NCI-H1105 treated with DMSO at 0.1 percent for 48 hours (cell line): ENCODE measurements at places on chromosomes 12 and 14.
A peak's percentile ranks its signal among the peaks of the same experiment; 100 is the strongest.

GRCh38 chr12:132638541-132639408 lies 20.2 kb downstream of the P2RX2 start:
- no peak for DNase-seq

DNA sequence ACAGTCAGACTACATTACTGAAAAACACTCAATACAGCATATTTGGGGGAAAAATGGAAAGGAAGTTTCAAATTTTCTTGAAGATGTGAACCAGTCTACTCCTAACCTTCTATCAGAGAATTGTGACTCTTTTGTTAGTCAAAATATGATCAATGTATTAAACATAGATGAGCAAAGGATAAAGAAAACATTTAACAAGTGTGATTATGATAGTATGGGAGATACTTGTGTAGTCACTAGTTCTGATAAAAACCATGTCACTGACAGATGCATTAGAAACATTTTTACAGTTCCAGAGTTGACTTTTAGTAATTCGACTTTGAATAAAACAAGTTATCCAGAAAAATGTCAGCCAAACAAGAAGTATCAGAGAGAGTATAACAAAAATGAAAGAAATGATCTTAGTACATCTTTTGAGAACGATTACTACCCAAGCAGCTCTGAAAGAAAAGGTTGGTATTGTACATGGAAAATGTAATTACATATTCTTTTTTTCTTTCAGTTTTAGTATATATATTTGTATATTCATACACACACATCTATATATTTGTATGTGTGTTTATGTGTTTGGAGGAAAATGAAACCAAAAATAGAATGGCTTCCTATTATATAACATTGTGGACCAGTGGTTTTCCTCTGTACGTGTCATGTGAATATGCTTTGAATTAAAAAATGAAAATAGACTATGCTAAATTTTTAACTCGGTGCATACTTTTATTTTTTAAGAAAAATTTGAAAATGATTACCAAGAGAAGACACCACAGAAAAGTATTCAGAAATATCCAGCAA lies 63.3 kb upstream of the ABCD2 start:
- no peak for DNase-seq

DNA sequence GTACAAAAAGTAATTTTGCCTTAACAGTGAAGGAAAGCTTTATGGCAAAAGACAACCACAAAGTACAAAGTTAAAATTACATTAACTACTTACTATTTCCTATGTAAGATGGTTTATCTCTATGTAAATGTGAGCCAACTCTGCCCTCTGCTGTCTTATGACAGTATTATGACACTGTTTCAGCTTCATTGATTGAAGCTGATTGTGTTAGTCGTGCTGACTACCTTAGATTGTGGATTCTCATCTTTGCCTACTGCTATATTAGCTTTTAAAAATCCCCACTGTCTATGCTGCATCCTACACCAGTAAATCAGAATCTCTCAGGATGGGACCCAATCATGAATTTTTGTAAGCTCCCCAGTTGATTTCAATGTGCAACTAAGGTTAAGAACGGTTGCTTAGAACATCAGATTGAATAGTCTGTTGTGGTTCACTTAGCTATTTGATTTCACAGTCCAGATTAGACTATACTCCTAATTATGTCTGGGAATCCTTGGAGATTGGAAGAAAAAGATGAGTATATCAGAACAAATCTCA lies 12.2 kb upstream of the SPTB start:
- peak; percentile 67 for DNase-seq

DNA sequence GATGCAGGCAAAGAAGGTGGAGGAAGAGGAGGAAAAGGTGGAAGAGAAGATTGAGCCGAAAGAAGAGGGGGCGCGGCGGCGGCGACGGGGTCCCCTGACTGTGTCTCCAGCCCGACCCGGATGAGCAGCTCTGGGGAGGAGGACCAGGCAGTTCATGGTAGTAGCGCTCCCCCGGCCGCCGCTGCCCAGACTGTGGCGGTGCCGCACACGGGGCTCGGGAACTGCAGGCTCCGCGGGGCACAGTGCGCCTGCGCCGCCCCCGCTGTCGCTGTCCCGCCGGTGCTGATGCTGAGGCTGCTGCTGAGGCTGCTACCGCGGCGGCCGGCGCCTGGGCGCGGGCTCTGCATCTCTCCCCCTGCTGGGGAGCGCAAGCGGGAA lies at the start of gene KCNH5:
TSS of gene KCNH5 (minus strand) at position 225 of the 378 bp plus-strand sequence. CDS start 272 bp downstream, outside the sequence.
- DNase-seq, result peak; percentile 83

- no peak for DNase-seq
These were observed 140.3 kb upstream of the FAR2 start for GRCh38 chr12:29008786-29009185.

DNA sequence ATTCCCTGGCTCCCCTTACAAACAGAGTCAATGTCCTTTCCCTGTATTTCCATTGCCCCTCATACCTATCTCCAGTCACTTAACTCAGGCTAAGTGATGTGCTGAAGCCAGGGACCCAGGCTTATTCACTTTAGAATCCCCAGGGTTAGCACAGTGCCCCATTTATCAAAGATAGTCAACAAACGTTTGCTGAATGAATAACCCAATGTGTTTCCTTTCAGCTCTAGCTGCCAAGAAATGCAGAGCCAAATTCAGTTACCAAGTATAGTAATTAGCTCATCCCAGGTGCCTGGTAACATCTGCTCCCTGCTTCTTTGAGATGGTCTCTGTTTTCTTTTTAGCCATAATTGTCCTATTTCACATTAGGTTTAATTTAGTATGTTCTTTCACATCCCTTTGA lies 189.5 kb downstream of the PHLDA1 start:
- DNase-seq, result peak; percentile 40

DNA sequence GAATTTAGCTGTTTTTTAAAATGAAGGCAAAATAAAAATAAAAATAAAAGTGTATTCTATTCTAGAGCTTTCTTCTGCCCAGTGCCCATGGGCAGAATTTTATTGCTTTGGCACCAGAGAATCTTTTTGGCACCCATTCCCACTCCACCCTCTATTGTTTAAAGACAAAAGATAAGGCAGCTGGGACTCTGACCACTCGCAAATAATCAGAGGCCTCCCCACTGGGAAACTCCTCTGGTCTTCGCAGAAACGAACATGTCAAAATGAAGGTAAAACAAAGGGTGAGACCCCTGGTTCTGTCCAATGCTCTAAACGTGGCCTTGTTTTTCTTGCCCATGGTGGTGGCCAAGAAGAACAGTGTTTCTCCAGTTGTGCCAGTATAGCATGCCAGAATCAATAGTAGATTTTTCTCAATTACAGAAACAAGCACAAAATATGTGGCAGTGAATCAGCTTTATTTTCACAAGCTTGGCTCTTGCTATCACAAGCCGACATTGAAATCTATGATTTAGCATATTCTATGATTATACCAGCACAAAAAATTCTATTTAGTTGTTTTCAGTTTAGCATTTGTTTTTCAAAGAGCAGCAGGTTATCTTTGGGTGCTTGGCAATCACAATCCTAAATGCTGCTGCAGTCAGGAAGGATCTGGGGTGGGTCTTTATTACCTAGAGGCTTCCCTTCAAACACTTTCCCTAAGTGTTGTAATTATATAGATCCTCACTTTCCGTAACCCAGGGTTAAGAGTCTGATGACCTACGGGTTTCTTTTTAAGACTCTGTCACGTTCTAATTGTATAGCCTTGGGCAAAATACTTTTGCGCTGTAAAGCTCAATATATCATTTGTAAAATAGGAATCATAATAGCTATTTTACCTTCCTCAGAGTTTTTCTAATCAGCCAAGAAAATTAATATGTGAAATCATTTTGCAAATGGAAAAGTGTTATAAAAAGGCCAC lies 50.5 kb downstream of the KITLG start:
- DNase-seq, result peak; percentile 59

DNA sequence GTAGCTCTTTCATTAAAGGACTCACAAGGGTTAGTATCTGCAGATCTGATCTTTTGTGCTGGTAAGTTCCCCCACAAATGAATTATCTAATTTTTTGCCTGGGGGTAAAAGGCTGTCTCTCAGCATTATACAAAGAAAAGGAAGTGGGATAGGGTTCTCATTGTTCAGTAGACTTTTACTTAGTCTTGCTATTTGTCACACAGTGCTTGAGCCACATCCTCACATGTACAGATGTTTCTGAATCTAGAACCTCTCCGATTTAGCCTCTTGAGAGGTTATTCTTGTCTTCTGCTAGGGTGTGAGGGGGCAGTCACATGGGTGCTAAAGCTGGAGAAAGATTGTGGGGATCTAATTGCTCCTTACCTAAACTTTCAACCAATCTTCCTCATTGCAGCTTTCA lies 93.0 kb downstream of the SLC41A2 start:
- DNase-seq, result no peak

GRCh38 chr12:116420227-116420880 lies 138.8 kb upstream of the MAP1LC3B2 start:
- peak; percentile 95 for DNase-seq

- DNase-seq, result peak; percentile 89
These were observed 336.4 kb upstream of the FBXO33 start for GRCh38 chr14:39768589-39768988.

- no peak for DNase-seq
These were observed 49.2 kb downstream of the TESPA1 start for GRCh38 chr12:54935235-54935951.

DNA sequence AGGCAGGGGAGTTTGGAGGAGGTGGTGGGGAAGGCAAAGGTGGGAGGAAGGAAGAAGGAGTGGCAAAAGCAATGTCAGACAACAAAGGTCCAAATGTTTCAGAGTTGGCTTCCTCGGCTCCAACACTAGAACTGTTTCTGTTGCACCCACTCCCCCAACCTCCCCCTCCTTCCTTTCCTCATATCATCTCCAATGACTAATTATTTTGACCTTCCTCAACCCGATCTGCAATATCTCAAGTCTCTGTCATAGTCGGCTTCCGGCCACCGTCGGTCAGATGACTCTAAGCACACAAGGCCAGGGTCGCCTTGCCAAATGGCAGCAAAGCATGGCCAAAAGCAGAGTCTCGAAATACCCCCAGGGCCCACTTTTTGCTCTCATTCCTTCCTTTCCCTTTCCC lies 637.0 kb upstream of the TBX3 start:
- DNase-seq, result no peak

- DNase-seq, result peak; percentile 73
These were observed 3.9 kb downstream of the BCL11B start for GRCh38 chr14:99267837-99268781.

- DNase-seq, result peak; percentile 82
These were observed 110.5 kb downstream of the ASCL4 start for GRCh38 chr12:107884769-107885694.

DNA sequence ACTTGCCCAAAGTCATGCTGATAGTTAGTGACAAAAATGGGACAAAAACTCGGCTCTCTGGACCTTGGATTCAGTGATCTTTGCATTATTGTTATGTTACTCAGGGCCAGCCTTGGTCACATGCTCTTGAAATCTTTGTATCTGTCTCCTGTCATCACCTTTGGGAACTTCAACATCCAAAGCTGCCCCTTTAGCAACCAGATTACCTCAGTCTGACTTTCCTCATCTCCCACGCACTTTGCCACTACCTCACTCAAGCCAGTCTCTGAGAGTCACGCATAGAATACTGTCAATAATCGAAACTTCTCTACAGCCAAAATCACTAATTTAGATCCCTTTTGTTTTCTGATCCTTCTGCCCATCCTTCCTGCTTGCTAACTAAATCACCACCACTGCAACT lies 90.8 kb upstream of the DAAM1 start:
- DNase-seq, result no peak

DNA sequence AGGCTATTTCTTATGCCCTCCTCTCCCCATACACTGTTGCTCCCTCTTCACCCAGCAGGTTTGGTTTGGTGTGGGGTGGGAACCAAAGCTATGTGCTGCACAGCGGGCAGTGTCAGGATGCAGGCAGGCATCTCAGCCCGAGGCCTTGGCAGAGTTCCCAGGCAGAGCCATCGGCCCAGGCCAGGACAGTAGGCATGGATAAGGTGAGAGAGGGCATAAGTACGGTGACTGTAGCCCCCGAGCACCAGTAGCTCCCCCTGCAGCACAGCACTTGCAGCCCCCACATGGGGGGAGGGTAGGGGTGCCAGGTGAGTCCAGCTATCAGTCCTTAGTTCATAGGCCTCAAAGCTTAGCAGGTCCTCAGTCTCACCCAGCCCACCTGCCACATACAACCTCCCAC lies 7.2 kb downstream of the KLHL33 start:
- DNase-seq, result no peak

DNA sequence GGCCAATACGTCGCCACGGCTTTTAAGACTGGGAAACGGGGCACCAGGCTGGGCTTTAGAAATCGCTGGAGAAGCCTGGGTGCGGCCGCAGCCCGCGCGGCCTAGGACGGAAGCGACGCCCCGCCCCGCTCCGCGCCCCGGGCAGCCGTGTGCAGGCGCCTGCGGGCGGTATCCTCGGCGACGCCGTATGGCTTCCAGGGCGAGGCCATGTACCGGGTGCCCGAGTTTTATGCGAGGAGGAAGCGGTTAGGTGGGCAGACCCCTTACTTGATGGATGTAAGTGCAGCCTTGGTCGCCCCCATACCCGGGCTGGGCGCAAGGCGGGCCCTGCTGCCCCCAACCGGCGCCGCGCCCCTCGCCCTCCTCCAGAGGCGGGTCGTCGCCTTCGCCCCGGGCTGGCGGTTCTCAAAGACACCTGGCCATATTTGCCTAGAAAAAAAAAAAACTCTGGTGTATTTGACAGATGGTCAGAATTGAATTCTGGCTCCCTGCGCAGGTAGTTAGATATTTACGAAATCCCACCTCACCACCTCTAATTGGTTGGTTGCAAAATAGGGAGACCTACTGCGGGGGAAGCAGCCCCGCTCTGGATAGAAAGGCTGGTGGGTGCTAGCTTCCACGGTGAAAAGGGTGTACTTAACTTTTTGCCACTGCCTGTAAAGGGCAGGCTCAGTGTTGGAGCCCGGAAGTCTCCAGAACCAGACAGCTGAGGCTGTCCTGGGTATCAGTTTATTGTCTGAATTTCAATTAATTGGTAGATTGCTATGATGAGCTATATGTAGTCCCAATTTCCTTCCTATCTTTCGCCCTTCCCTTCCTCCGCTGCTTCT lies at the start of gene PPP1R36:
TSS of gene PPP1R36 (plus strand) at position 171 of the 830 bp plus-strand sequence. CDS start at position 208, 37 bp downstream.
- DNase-seq, result peak; percentile 85

DNA sequence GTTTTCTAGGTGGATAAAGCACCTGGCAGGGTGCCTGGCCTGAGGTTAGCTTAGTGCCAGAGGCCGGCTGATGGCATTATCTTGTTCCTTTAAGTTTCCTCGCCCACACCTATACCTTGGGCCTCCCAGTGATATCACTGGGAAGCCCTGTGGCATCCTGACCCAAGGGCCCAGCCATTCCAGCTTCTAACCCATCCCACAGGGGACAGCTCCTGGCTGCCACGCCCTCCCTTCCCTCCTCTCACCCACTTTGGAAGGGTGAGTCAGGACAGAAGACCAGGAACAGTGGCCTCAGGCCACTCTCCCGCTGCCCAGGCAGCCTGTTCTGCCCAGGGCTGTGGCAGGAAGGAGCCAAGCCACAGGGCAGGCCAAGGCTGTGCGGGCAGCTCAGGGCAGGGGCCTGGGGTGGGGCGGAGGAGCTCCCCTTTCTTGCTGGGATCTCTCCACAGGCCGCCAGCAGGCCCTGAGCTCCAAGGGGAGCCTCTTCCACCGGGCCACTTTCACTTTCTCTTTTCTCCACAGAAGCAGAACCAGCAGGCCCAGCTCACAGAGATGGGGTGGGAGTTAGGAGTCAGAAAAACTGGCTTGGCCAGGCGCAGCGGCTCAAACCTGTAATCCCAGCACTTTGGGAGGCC lies 75.1 kb downstream of the IRF2BPL start:
- DNase-seq, result no peak

GRCh38 chr12:4829161-4829792 lies 80.4 kb upstream of the KCNA1 start:
- DNase-seq, result no peak
